ENCODE measurements at places on chromosomes 7 and 10. TPM values are rescaled to one million over a fixed set of nuclear protein-coding genes. Genes with fewer than 3 reads are reported as not detected.

Gene OR2A5
- not detected for polyA plus RNA-seq

Gene FRMPD2
- polyA plus RNA-seq = 0.03 TPM

Gene ACTL6B
- polyA plus RNA-seq = not detected

Gene CYP3A4
- 10.4 TPM for polyA plus RNA-seq

Gene ATRNL1
- polyA plus RNA-seq = 1.1 TPM

Gene LOXL4
- polyA plus RNA-seq = 0.72 TPM

- peaks cover 39% of the 10 kb centered on the region for H3K4me1 ChIP-seq
- H3K36me3 ChIP-seq = no peaks in the 10 kb centered on the region
- no peak for DNase-seq
- H3K27ac ChIP-seq = peak overlapping the region; percentile 94
Observed at GRCh38 chr10:79400146-79401004, 45.0 kb downstream of the ZCCHC24 start.

DNA sequence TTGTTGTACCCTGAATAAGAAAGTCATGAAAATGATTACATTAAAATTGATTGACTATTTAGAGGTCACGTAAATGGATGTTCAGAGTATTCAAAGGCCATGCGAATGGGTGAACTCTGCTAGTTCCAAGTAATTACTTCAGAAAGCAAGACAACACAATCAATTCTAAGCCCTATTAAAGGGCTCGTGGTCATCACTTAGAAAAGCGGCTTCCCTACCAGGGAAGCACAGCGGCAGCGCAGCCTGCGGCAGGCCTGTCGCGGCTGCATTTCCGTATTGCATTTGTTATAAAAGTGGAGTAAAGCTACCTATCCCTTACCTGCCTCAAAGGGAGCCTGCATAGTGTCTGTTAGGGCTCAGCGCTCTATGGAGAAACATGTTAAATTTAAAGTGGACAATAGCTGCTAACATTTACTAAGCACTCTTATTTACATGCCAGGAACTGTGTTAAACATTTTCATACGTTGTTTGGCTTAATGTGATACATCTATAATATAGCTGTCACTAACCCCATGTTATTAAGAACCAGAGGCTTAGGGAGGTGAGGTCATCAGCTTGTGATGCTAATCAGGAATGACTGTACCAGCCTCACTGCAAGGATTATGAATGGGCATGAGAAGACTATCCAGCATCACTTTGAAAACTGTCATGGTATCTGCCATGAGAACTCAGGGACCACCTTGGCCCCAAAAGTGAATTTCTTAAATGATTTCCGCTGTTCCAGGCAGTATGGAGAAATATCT is 187.5 kb downstream of the CELF2 start:
- DNase-seq = no peak
- peaks cover 2% of the 10 kb centered on the region for H3K36me3 ChIP-seq
- H3K4me3 ChIP-seq = no peak overlapping the region
- H3K4me1 ChIP-seq = no peaks in the 10 kb centered on the region

- H3K27ac ChIP-seq = no peak overlapping the region
- no peaks in the 10 kb centered on the region for H3K27me3 ChIP-seq
- H3K4me1 ChIP-seq = no peaks in the 10 kb centered on the region
- no peaks in the 10 kb centered on the region for H3K36me3 ChIP-seq
- no peak for DNase-seq
Observed at GRCh38 chr7:67857698-67858097, 861.1 kb downstream of the TYW1 start.

GRCh38 chr7:70053421-70053820 is 455.1 kb downstream of the AUTS2 start:
- no peak overlapping the region for H3K4me3 ChIP-seq
- no peaks in the 10 kb centered on the region for H3K36me3 ChIP-seq
- no peaks in the 10 kb centered on the region for H3K4me1 ChIP-seq
- no peak overlapping the region for H3K27ac ChIP-seq

DNA sequence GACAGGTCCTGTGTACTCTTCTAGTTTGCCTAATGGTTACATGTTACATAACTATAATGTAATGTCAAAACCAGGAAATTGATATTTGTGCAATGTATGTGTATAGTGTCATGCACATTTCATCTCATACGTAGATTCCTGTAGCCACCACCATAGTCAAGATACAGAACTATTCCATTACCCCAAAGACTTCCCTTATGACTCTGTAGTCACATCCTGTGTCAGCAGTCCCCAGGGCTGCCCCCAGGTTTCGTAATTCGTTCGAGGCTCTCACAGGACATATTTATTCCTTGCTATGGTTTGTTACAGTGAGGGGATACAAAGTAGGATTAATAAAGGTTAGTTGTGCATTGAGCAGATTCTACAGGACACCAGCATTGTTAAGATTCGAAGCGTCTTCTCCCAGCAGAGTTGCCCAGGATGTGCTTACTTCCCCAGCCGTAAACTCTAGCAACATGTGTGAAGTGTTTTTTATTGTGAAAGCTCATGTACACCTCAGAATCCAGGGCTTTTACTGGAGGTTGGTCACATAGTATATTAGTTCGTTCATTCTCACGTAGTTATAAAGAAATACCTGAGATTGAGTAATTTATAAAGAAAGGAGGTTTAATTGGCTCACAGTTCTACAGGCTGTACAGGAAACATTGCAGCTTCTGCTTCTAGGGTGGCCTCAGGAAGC is 18.6 kb downstream of the RABGEF1 start:
- no peaks in the 10 kb centered on the region for H3K4me1 ChIP-seq
- H3K27ac ChIP-seq = no peak overlapping the region
- H3K27me3 ChIP-seq = no peaks in the 10 kb centered on the region
- H3K4me3 ChIP-seq = no peak overlapping the region
- peaks cover 2% of the 10 kb centered on the region for H3K36me3 ChIP-seq

DNA sequence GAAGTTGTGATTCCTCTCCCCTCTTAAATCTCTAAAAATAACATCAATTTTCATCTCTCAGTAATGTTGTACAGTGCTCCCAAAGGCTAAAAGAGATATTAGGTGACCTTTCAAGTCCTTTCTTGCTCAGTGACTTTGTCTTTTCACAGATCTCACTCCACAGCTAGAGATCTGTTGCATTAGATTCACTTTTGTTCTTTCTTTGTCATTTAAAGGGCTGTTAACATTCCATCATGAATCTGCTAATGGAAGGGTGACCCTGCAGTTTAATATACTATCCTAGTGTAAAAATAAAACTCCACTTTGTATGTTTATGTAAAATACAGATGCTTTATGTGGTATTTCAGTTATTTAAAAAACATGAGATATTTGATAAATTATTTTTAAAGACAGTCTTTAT is 30.5 kb downstream of the GNAI1 start:
- H3K4me1 ChIP-seq = no peaks in the 10 kb centered on the region
- no peaks in the 10 kb centered on the region for H3K36me3 ChIP-seq
- H3K27me3 ChIP-seq = no peaks in the 10 kb centered on the region

DNA sequence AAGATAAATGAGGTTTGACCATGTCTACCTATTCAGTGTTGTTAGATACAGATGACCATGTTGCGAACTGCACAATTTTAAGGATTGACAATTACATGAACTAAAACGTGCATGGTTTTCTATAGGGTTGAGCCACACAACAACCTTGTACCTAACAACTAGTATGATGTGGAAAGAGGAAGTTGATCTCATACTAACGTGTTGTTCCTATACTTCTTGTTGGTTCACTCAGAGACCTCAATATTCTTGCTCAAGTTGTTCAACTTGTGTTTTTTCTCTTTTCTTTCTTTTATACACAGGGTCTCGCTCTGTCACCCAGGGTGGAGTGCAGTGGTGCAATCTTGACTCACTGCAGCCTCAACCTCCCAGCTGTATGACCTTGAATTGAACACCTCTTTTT is 6.1 kb upstream of the KEL start:
- H3K4me1 ChIP-seq = no peaks in the 10 kb centered on the region
- no peak for DNase-seq
- H3K4me3 ChIP-seq = no peak overlapping the region
- H3K36me3 ChIP-seq = no peaks in the 10 kb centered on the region
- no peak overlapping the region for H3K27ac ChIP-seq

GRCh38 chr7:51126813-51127617 is 189.6 kb downstream of the COBL start:
- no peak for DNase-seq
- no peaks in the 10 kb centered on the region for H3K27me3 ChIP-seq
- H3K27ac ChIP-seq = no peak overlapping the region
- H3K4me1 ChIP-seq = no peaks in the 10 kb centered on the region

- H3K4me1 ChIP-seq = no peaks in the 10 kb centered on the region
- peak; percentile 63 for DNase-seq
- H3K36me3 ChIP-seq = no peaks in the 10 kb centered on the region
- no peaks in the 10 kb centered on the region for H3K27me3 ChIP-seq
- H3K4me3 ChIP-seq = no peak overlapping the region
- H3K27ac ChIP-seq = no peak overlapping the region
Observed at GRCh38 chr10:117411479-117412399, 36.5 kb upstream of the PDZD8 start.

- H3K4me3 ChIP-seq = no peak overlapping the region
- H3K27ac ChIP-seq = no peak overlapping the region
- no peaks in the 10 kb centered on the region for H3K27me3 ChIP-seq
- no peak for DNase-seq
- H3K4me1 ChIP-seq = no peaks in the 10 kb centered on the region
- no peaks in the 10 kb centered on the region for H3K36me3 ChIP-seq
Observed at GRCh38 chr7:110071192-110071591, 1019.7 kb upstream of the LRRN3 start.

DNA sequence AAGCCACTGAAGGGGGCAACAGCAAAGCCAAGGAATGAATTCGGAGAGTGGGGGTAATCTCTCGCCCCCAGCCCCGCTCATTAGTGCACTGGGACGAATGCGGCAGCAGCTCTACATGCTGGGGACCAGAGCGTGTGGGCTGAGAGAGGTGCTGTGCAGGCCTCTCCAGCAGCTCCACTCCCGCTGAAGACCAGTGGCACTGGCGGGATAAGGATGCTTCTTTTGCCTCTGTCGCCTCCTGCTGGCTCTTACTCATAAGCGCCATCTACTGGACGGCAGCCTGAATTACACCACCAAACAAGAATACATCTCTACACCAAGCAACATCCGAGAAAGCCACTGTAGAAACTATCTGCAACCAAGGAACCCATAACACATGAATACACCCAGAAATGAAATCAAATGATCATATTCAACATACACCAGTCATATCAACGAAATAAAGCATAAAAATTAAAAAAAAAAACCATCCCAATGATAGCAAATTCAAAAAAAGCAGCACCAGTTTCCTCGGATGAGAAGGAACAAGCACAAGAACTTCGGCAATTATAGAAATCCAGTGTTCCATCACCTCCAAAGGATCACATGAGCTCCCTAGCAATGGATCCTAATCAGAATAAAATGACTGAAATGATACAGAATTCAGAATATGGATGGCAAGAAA is 79.0 kb upstream of the TMEM168 start:
- H3K36me3 ChIP-seq = peaks cover 17% of the 10 kb centered on the region
- H3K4me3 ChIP-seq = no peak overlapping the region
- H3K4me1 ChIP-seq = no peaks in the 10 kb centered on the region
- no peaks in the 10 kb centered on the region for H3K27me3 ChIP-seq
- DNase-seq = no peak

GRCh38 chr10:81215498-81215897 is 659.5 kb upstream of the NRG3 start:
- no peak overlapping the region for H3K4me3 ChIP-seq
- no peaks in the 10 kb centered on the region for H3K4me1 ChIP-seq
- H3K27ac ChIP-seq = no peak overlapping the region
- H3K27me3 ChIP-seq = no peaks in the 10 kb centered on the region
- no peaks in the 10 kb centered on the region for H3K36me3 ChIP-seq

- H3K36me3 ChIP-seq = no peaks in the 10 kb centered on the region
- H3K4me1 ChIP-seq = no peaks in the 10 kb centered on the region
- H3K27me3 ChIP-seq = no peaks in the 10 kb centered on the region
- DNase-seq = no peak
Observed at GRCh38 chr7:108351729-108352131, 104.5 kb downstream of the NRCAM start.

All from small intestine (tissue), 16 donors.